NB4 (cell line): ENCODE measurements at places on chromosomes 12 and 14.
A peak's percentile ranks its signal among the peaks of the same experiment; 100 is the strongest.

- DNase-seq, result peak; percentile 9
These were observed 14.4 kb downstream of the ART4 start for GRCh38 chr12:14828892-14829291.

GRCh38 chr12:26855337-26855736 lies 22.3 kb upstream of the ITPR2 start:
- no peak for DNase-seq

- no peak for DNase-seq
These were observed 31.5 kb downstream of the KIF26A start for GRCh38 chr14:104169699-104170479.

GRCh38 chr14:59816941-59817340 lies 53.6 kb downstream of the RTN1 start:
- DNase-seq, result no peak

- no peak for DNase-seq
These were observed 171.5 kb upstream of the PRICKLE1 start for GRCh38 chr12:42761086-42761485.

- peak; percentile 67 for DNase-seq
These were observed 23.2 kb upstream of the ESRRB start for GRCh38 chr14:76352639-76353281.

- DNase-seq, result peak; percentile 24
These were observed 34.4 kb downstream of the PROX2 start for GRCh38 chr14:74841230-74842207.

DNA sequence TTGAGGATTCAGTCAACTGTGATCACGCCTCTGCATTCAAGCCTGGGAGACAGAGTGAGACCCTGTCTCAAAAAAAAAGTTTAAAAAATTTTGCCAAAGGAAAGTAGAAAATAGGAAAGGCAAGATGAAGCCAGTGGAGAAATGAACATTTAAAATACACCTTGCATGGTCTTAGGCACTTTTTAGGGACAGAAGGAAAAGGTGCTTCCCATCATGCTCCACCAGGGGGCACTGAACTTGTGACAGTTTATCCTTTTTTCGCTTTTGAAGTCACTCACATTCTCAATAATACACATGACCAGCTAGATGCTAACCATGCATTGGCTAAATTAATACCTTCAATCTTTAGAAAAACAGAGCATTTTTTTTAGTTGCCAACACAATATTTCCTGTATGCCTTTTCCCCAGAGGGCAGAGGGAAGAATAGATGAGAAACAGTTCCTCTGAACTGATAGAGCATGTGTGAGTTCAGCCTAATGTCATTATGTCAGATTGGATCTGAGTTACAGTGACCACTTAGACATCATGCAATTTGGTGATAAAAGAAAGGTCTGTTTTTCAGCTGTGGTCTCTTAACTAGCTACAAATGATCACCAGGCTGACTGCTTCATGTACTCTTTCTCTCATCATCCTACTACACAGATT lies 221.8 kb upstream of the SSTR1 start:
- DNase-seq, result peak; percentile 55

DNA sequence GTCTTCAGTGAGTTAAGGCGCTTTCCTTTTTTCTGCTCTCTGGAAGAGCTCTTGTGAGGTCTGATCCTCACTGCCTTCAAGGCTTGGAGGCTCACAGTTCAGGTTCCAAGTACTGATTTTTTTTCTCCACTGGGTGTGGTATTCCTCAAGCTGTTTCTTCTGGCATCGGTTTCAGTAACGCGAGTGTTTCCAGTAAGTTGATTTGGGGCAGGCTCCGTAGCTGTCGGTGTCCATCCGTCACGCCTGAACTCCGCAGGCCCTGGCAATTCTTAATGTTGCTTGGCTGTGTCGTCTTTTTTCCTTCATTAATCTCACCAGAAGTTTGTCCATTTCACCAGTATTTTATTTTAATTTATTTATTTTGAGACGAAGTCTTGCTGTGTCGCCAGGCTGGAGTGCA lies 30.6 kb downstream of the LRCOL1 start:
- no peak for DNase-seq

DNA sequence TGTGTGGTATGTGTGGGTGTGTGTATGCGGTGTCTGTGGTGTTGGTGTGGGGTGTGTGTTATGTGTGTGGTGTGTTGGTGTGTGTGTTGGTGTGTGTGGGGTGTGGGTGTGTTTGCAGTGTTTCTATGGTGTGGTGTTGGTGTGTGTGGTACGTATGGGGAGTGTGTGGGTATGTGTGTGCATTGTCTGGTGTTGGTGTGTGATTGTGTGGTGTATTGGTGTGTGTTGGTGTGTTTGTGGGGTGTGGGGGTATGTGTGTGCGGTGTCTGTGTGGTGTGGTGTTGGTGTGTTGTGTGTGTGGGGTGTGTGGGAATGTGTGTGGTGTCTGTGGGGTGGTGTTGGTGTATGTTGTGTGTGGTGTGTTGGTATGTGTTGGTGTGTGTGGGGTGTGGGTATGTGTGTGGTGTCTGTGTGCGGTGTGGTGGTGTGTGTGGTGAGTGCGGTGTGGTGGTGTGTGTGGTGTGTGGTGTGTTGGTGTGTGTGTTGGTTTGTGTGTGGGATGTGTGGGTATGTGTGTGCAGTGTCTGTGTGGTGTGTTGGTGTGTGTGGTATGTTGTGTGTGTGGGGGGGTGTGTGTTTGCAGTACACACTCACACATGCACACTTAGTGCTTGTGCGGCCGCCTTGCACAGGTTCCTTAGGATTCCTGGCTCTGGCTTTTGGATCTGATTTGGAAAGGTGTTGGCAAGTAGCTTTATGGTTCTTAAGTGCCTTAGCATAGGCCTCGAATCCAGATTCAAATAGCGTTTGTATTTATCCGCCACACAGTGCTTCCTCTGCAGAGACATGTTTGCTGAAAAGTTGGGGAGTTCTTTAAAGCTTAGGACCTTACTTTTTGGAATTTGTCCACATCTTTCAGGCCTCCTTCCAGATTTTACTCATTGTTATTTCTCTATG lies 16.4 kb downstream of the MLXIP start:
- peak; percentile 43 for DNase-seq

GRCh38 chr12:122871851-122872780 lies 23.8 kb downstream of the VPS37B start:
- peak; percentile 91 for DNase-seq

DNA sequence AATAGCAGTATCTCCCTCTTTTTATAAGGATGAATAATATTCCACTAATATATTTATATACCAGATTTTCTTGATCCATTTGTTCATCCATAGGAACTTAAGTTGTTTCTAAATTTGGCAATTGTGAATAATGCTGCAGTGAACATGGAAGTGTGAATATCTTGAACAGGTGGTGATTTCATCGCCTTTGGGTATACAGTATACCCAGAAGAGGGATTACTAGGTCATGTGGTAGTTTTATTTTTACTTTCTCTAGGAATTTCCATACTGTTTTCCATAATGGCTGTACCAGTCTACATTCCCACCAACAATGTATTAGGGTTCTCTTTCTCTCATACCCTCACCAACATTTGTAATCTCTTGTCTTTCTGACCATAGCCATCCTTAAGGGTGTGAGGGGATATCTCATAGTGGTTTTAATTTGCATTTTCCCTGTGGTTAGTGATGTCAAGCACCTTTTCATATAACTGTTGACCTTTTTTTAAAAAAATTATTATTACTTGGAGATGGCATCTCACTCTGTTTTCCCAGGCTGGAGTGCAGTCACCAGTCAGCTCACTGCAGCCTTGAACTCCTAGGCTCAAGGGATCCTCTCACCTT lies 20.5 kb downstream of the PPHLN1 start:
- DNase-seq, result no peak

DNA sequence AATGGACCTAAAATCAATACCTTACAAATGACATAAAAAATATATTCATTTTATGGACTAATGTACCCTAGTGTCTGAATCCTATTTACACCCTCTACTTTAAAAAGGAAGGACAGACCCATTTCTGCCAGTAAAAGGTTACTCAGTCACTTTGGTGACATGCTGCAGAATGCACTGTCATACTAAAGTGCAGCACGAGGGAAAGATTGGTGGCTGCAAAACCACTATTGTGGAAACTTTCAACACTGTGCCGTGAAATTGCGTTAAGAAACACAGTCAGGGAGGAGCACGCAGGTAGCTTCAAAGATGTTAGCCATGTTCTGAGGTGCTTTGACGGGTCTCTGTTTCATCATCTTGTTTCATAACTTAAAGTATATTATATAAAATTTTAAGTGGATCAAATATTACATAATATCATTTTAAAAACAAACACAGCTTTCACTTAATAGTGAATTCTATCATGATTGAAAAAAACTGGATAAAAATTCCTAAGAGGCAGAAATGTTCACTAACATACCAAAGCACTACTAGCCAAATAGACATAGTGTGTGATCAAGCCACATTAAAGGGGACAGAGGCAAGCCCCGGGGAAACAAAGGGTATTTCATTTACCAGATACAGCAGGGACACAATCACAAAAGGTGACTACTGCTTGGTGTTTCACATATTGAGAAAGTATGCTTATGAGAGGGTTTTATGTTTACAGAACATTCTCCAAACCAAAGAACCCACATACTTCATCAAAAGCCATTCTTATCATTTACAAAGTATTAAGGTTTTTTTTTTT lies 330.8 kb upstream of the SOX5 start:
- DNase-seq, result peak; percentile 27

DNA sequence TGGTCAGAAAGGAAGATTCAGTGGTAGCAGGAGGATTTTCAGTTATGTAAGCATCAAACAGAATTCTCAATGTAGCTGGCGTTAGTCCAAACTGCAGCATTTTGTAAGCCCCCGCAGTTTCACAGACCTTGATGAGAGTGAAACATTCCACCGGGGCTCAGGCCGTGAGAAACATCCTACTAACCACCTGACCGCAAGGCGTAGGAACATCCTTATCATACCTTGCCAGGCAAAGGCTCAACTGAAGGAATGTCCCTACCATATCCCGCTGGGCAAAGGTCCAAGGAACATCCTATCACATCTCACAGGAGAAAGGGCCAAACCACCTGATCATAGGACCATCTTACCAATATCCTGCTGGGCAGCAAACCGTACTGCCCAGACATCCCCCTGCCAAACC lies 624.8 kb upstream of the TMEM132C start:
- DNase-seq, result no peak

GRCh38 chr14:104404922-104405321 lies 174.6 kb upstream of the C14orf180 start:
- DNase-seq, result no peak

GRCh38 chr14:35963209-35963608 lies 137.1 kb downstream of the BRMS1L start:
- DNase-seq, result peak; percentile 11

- DNase-seq, result no peak
These were observed 6.6 kb downstream of the DCAF4 start for GRCh38 chr14:72932893-72933292.

- DNase-seq, result peak; percentile 18
These were observed 6.6 kb upstream of the PPM1A start for GRCh38 chr14:60242429-60242828.

DNA sequence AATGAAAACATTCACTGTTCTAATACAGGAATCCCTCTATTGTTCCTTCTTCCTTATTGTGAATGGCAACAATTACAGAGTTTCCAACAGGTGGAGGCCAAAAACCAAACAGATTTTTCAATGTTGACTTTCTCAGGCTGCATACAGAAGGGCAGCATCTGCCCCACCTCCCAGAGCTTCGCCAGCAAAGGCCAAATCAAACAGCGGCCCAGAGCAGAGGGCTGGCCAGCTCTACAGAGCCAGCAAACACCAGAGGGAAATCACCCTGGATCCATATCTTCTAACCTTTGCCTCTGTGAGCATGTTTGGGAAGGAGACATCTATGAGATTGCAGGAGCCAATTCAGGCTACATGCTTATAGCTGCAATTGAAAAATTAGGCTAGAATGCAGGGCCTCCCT lies 4.4 kb upstream of the CRACR2A start:
- no peak for DNase-seq

GRCh38 chr12:118432812-118433545 lies 56.6 kb downstream of the SUDS3 start:
- no peak for DNase-seq

GRCh38 chr12:57242691-57243454 lies 8.1 kb downstream of the STAC3 start:
- peak; percentile 83 for DNase-seq

DNA sequence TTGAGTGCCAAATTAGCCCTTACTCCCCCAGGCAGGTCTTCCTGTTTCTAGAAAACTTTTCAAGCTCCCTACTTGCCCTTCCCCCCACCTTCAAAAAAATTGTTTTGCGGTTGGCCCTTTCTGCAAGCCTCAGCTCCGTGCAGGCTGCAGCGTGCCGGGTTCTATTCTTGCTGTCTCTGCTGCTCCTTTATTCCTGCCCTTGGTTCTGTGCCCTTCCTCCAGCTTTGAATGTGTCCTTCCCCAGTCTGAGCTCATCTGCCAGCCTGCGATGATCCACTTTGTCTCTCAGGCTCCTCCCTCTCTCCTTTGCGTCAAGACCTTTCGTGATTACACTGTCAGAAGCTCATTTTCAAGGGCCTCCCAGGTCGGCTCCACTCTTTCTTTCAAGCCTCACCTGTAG lies 98.6 kb downstream of the IRF2BPL start:
- peak; percentile 93 for DNase-seq

DNA sequence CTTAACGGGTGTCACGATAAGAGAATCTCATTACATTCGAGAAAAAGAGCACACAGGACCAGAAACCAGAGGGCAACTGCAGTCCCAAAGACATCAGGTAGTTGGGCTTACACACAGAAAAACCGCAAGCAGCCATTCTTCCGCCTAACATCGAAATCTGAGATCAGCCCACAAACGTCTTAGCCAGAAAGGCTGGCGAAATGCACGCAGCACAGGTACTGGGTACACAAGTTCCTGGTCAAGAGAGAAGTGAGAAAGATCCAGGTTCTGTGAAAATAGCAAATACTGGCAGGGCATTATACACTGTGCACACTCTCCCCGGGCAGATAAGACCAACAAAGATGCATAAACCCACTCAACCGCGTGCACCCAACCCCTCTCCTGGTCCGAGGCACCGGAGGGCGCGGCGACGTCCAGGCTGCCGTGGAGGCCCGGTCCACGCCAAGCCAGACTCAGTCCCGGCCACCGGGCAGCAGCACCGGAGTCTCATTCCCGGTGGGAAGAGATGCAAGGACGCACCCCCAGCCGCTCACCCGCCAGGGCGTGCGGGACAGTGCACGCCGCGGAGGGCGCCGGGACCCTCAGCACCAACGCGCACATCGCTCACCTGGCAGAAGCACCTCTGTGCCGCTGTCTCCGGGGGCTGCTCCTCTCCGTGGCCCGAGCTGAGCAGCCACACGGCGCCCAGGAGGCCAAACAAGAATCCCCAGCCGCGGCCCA lies 437 bp downstream of the ERO1A start:
- peak; percentile 78 for DNase-seq

- no peak for DNase-seq
These were observed 192.8 kb upstream of the AMIGO2 start for GRCh38 chr12:47272412-47273190.
